Forelimb muscle (tissue), 1 donor: ENCODE measurements at places on chromosomes 13 and 19. TPM values are rescaled to one million over a fixed set of nuclear protein-coding genes. Genes with fewer than 3 reads are reported as not detected.

The ZNF90 gene
- 4.2 TPM for polyA plus RNA-seq

The HCST gene
- polyA plus RNA-seq = 4.7 TPM

The RYR1 gene
- polyA plus RNA-seq = 572 TPM

The IZUMO4 gene
- polyA plus RNA-seq = 1.1 TPM

The CPAMD8 gene
- polyA plus RNA-seq = 2.4 TPM

DNA sequence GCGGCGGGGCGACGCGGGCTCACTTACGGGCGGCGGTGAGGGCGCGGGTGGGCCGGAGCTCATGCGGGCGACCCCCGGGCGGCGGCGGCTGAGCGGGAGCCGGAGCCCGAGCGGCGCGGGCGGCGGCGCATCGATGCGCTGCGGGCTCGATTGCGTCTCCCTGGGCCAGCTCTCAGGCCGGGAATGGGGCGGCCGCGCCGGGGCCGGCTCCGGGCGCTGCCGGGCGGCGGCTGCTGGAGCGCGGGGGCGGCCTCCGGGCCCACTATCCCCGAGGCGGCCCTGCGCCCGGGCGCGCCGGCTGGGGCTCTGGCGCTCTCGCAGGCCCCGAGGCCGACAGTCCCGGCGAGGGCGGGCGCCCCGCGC, 1.4 kb upstream of the TSHZ3 start:
- no peak for DNase-seq

DNA sequence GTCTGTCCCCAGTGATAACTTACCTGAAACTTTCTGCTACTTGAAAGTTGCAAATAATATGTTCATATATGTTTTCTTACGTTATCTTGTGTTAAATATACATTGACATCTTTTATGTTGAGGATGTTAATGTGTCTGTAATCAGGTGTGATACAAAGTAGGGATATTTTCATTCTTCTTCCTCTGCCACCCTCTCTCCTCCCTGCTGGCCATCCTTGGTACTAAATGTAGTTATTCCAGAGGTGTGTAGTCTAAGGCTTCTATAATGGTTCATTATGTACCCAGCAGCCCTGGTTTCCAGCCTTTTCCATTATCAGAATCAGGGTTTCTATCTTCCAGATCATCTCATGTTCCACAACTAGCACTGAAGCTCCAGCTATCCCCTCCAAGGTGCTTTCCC, 606.7 kb upstream of the KLHL1 start:
- no peak for DNase-seq

- no peak for DNase-seq
Observed at GRCh38 chr13:76533251-76533650, 353.0 kb downstream of the KCTD12 start.

DNA sequence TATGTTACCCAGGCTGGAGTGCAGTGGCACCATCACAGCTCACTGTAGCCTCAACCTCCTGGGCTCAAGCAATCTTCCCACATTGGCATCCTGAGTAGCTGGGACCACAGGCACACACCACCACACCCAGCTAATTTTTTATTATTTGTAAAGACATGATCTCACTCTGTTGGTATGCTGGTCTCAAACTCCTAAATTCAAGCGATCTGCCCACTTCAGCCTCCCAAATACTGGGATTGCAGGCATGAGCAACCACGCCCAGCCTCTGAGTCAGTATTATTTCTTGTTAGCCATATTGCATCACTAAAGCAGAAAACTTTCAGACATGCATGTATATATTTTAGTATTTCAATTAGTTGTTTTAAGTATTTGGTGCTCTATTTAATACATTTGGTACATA, 376.4 kb downstream of the GPC6 start:
- no peak for DNase-seq

DNA sequence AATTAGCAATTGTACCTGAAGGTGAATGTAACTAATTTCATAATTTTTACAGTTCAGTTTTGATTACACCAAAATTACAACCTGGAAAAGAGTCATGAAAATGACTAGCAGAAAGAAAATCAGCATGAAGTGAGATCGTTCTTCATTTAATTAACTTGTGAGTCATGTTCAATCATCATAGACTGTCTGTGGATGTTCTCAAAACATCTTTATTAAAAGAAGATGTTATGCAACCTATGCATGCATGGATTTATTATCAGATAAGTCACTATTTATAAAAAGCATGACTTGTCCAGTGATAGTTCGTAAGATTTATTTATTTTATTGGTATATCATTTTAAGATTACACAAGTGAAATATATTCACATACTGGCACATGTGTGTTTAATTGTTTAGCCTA, 245.9 kb downstream of the ITGBL1 start:
- DNase-seq = no peak

DNA sequence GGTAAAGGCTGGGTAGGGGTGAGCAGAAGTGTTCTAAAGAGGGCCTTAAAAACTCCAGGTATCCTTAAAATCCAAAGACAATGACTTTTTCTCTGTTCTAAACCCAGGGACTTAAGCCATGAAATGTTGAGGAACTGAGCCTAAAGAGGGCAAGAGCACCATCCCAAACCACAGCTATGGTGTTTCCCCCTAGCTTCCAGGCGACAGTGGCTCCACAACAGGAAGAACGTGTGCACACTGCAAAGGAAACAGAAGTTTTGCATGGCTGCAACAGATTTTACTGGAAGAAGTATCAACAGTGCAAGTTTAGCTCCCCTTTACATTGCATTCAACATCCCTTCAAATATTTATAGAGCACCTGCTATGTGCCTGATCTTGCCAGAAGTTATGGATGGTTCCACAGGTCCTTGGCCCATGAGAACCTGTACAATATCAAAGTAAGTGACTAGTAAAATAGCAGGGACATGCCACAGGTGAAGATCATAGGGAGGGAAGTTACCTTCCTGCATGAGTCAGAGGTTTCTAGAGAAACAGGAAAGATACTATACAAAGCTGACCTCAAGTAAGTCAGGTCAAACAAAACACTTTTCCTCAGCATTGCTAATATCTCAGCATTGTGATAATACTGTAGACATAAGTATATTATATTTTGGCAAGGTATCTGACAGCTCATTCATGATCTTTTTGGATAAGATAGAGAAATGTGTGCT, 8.4 kb upstream of the KCTD12 start:
- no peak for DNase-seq

- DNase-seq = no peak
Observed at GRCh38 chr13:105426441-105426840, 1109.0 kb downstream of the EFNB2 start.

- no peak for DNase-seq
Observed at GRCh38 chr13:21427741-21428140, 31.4 kb downstream of the ZDHHC20 start.

- DNase-seq = no peak
Observed at GRCh38 chr13:35723053-35723461, 246.6 kb upstream of the MAB21L1 start.

- DNase-seq = no peak
Observed at GRCh38 chr19:30224689-30225606, 147.2 kb upstream of the ZNF536 start.

DNA sequence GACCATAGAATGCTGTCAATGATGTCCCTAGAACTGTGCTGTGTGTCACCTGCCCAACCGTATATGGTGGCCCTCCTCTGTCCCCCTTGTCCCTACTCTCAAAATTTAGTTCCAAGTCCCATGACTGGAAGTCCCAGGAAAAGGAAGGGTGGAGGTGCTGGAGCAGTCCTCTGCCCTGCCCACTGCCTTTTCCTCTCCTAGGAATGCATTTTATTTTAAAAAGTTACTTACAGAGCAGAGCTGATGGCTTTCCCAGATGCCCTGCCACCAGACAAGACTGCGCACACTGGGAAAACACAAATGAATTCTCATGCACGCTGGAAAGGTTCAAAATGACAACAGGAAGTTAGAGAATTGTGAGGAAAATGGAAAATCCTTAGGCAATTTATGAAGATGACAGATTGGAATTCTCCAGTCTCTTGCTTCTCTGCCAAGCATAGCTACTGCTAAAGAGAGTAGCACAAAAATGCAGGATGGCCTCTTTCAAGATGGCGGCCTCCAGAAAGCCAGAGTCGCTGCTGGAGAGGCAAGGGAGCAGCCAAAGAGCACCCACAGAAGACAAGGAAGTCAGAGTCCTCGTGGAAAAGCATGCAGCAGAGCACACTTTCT, 117.1 kb upstream of the TSC22D1 start:
- DNase-seq = no peak

GRCh38 chr19:12194827-12195731, 32.2 kb downstream of the ZNF136 start:
- DNase-seq = peak; percentile 43

GRCh38 chr13:93360021-93360420, 133.4 kb downstream of the GPC6 start:
- DNase-seq = no peak

DNA sequence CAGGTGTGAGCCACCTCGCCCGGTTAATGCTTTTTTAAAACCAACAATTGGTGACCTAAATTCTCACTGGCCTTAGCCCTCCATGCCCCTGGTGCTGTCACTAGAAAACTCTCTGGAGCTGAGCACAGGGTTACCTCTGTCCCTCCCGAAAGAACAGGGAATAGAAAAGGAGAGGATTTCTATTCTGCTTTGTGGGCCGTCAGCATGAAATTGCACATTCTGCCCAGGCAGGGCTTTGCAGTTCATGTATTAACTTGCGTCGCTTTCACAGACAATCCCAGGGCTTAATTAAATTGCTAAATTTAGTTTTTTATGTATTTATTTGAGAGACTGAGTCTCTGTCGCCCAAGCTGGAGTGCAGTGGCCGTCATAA, 583 bp upstream of the ZNF480 start:
- DNase-seq = no peak

DNA sequence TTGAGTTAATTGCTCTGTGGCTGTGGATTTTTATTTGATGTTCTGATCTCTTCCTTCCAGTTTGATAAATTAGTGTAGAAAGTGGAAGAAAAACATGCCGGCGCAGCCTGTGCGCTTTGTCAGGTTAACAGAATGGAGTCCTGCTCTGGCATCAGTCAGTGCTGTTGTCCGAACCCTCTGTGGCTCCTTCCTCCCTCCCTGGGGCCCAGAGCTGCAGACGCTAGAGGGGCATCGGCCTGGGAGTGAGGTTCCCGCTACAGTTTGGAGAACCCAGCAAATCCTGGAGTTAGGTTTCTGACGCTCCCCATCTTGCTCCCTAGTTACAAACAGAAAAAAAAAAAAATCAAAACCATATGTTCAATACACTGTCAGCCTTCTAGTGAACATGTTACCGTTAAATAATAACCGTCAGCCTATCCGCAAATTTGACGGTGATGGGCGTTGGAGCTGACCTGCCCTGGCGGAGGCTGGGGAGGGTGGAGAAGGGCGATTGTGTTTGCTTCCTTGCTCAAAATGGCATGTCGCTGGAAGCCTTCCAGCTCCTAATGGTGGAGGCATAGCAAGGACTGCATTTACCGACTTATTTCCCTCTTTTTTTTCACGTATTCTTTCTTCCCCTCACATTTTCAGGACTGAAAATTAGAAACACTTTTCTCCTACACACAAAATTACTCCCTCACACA, 13.6 kb downstream of the MBNL2 start:
- no peak for DNase-seq

DNA sequence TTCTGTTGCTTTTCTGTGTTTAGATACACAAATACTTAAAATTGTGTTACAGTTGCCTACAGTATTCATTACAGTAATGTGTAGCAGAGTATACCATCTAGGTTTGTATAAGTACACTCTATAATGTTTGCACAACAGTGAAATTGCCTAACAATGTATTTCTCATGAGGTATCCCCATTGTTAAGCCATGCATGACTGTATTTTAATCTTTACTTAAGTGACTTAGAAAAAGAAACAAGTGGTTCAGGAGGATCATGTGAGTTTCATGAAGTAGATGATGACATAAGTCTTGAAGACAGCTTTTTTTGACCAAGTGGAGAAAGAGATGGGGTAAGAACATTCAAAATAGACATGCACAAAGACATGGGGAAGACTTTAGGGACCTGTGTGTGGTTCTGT, 8.4 kb upstream of the KCTD4 start:
- no peak for DNase-seq

GRCh38 chr13:39322836-39323585, 280.0 kb downstream of the LHFPL6 start:
- no peak for DNase-seq

DNA sequence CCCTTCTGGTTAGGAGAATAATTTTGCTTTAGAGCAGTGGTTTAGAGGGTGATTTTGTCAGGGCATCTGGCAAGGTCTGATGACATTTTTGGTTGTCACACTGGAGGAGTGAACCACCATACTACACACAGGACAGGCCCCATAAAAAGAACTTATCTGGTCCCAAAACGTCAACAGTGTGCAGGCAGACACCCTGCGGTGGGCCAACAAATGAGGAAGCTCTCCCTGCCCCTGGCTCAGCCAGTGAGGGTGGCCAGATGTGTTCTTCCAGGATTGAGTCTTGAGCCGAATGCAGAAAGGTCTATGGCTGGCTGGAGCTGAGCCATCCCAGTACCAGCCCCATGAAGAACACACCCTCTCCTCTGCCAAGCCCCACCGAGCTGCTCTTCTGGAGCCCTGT, 149.2 kb downstream of the MIPEP start:
- DNase-seq = no peak

DNA sequence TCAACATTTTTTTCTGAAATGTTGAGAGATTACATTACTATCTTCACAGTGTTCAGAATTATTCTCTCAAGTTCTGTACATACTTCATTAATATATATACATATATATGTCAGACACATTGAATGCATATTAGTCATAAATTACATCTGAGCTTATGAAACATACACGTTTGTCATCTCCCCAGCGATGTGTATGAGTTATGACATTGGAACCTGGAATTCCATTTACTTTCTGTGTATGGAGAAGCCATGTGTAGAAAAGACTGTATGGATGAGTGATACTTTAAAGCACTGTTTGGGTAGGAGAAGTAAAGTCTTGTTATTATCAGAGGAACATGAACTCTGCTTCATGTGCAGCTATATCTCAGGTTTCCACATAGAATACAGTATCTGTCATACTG, 167.2 kb downstream of the FGF14 start:
- no peak for DNase-seq
